Kidney epithelial cell (primary cell): ENCODE measurements at places on chromosomes 5 and 9. TPM values are rescaled to one million over a fixed set of nuclear protein-coding genes. Genes with fewer than 3 reads are reported as not detected.

SGCD gene
- 0.29 and 0.34 TPM in 2 replicates for total RNA-seq

TNFSF8 gene
- total RNA-seq: not detected in 2 replicates

MLANA gene
- total RNA-seq: not detected in 2 replicates

SHROOM1 gene
- 6.7 and 9.8 TPM in 2 replicates for total RNA-seq

SH3RF2 gene
- 10.3 and 21.7 TPM in 2 replicates for total RNA-seq

MAP3K1 gene
- total RNA-seq: 21.3 and 21.4 TPM in 2 replicates

RNF208 gene
- 3.1 and 4.2 TPM in 2 replicates for total RNA-seq

DNA sequence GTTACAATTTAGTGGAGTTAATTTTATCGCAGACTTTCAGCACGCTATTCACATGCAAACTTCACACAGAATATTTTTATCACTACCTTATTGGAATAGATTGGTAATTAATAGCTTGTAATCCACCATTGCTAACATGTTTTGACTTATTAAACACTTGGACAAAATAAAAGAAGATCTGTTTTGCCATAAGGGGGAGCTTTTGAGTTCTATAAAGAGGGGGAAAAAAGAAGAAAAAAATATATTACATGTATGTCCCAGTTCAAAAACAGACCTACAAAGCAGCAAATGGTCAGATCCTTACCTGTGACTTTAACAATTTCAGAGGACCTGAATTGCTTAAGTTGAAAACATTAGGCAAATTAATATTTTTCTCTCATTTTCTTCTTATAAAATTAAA, 1.2 kb upstream of the PAPPA start:
- no peak for DNase-seq

DNA sequence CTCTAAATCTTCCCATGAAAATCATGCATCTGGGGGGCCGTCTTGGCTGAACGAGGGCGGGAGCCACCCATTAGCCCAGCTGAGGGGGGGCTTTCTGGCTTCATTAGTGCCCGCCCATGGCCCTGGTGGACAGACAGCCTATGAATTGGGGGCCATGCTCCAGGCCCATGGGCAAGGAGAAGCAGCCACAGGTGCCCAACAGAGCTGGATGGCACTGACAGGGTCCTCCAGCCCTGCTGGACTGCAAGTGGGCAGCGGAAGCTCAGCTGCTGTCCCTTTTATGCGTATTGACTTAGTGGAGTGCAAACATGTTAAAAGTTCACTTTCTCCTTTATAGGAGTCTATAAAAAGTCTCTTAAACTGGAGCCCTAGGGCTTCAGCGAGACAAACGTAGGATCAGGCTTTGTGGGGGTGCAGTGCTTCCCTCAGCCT, 75.3 kb downstream of the MACROH2A1 start:
- DNase-seq: no peak

GRCh38 chr5:92554447-92555085, 1026.5 kb downstream of the NR2F1-AS1 start:
- DNase-seq: no peak

DNA sequence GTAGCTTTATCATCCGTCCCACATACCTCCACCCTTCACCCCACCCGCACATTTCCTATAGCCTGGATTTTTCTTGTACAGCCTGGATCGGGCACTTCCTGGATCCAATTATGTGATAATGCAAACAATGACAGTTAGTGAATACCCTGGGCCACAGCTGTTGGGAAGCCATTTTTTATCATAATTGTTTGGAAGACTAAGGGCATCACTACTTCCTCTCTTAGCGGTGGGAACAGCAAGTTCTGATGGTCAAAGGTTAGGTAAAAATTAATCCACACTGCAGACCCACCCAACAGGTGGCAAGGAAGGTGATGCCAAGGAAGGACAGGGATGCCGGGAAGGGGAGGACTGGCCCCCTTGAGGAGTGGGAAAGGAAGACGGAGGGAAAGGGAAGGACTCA, 183.7 kb downstream of the SAXO1 start:
- no peak for DNase-seq

- no peak for DNase-seq
Observed at GRCh38 chr9:116411506-116411905, 257.9 kb downstream of the PAPPA start.

GRCh38 chr9:137316012-137316981, 14.2 kb upstream of the NRARP start:
- no peak for DNase-seq
